ENCODE measurements at places on chromosomes 7 and 10.

GRCh38 chr10:103622935-103623574 is 129.6 kb downstream of the NEURL1 start:
- no peak for DNase-seq

DNA sequence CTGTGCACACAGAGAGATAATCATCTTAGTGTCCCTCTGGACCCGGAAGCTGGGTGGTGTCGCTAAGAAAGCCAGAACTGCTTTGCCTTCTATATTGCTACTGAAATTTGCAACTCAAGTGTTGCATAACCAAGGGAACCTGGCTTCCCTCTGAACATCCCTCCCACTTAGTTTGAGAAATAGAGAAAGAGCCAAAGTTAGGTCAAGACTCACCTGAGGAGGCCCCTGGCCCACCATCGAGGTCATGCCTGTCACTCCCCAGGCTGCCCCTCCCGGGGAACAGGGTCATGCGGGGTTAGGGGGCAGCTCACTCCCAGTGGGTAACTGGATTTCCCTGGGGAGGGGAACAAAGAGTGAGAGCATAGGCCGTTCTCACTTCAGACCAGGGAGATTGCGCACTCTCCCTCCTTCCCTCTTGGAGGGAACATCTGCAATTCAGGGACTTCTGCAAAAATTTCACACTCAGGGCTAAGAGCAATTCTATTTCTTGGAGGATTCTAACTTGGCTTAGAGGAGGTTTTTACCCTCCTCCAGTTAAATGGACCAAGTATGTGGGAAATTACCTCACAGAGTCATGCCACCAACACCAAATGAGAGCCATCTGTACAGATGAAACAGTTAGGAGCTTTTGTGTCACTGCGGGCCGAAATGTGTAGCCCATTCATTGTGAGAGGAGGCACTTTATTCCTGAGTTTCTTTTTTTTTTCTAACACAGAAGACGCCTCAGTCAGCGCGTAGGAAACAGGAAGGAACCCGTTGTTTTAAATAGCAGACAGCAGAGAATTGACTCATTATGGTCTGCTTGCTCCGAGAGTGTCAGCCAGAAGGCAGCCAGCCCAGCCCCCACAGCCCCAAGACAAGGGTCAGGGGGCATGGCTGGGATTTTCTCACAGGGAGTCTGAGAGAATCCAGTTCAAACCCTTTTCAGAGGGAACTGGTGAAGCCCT is 221.3 kb downstream of the ARHGAP12 start:
- no peak for DNase-seq

GRCh38 chr7:31310321-31310935 is 30.1 kb downstream of the NEUROD6 start:
- no peak for DNase-seq

GRCh38 chr7:123615344-123615743 is 13.7 kb downstream of the ASB15 start:
- no peak for DNase-seq

Measured in GM23338 (cell line).